ENCODE measurements at places on chromosomes 4 and X.

- DNase-seq = no peak
These were observed 61.9 kb downstream of the TSC22D3 start for GRCh38 chrX:107713543-107714205.

DNA sequence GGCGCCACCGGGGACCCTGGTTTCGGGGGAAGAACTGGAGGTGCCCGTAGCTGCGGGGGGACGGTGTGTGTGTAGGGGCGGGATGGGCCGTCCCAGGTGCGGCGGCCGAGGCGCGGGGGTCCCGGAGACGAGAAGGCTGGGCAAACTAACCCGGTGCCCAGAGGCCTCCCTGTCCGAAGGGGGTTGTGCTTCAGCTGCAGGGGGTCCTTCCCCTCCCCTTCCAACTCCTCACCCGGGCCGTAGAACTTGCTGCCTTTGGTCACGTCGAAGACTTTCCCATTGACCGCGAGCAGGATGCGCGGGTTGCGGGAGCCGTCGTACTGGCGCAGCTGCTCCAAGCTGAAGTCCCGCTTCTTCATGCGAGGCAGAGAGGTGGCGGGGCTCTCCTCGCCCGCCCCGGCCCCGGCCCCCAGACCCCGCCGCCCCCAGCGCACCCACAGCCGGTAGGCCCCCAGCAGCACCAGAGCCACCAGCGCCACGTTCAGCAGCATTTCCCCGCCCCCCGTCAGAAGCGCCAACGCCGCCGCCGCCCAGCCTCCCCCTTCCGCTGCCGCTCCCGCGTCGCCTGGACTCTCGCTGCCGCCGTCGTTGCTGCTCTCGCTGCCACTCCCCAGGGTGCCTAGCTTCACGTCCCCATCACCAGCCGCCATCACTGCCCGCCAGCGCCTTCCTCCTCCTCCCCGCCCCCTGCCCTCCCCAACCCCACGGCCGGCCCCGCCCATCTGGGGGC is at the start of gene PGRMC2:
Gene PGRMC2 (minus strand): TSS at position 673 of the 730 bp plus-strand sequence. CDS start 23 bp downstream, at position 650.
- DNase-seq = no peak

DNA sequence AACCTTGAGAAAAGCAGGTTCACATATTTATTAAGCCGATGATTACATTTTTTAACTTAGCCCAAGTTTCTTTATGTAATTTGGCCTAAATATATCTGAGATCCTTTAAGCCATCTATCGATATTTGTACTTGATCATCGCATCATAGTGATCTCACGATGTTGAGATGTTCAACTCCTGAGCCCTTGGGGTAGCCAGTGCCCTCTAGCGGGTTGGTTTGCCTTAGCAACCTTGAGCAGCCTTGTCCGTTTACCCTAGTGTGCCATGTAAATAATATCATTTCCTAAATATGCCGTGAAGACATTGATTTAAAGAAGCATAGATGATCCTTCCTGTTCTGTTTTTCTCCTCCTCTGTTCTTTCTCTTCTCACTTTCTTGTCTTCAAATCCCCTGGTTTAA is 432.2 kb downstream of the RPA4 start:
- no peak for DNase-seq

GRCh38 chrX:73922856-73923455 is 360.0 kb downstream of the CHIC1 start:
- no peak for DNase-seq

GRCh38 chr4:73021634-73022033 is 47.9 kb downstream of the COX18 start:
- DNase-seq = peak; percentile 24

- no peak for DNase-seq
These were observed 45.8 kb downstream of the TBC1D14 start for GRCh38 chr4:6955261-6955911.

GRCh38 chr4:144633215-144633614 is 12.7 kb upstream of the HHIP start:
- DNase-seq = no peak

DNA sequence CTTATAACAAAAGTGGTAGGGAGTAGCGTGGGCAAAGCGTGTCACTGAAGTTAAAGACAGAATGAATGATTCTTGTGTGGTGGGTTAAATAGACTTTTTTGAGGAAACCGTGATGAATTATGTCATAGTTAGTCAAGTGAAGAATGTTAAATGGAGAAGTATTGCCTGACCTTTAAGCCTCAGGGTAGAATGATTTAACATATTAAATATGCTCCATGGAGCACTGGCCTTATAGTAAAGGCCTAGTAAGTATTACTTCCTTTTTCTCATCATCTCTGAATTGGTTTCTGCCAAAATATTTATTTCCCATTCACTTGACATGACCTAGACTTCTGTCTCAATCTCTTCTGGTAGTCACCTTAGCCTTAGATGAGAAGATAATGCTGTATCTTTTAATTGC is 23.7 kb downstream of the MAGEB1 start:
- no peak for DNase-seq

DNA sequence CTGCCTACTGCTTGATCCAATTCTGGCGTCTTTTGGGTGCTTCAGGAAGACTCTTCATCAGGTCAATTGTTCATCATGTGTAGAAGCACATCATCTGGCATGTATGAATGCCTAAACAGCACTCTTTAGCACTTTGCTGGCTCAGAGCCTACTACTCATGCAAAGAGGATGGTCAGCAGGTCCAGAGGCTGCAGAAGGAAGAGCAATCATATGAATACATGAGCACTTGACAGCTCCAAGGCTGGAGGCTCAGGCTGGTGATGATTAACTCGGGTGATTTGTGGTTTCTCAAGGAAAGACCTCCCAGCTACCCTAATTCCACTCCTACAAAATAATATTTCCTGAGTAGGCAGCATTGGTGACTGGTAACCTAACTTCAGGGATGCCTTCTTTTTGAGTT is 103.8 kb upstream of the CXCL13 start:
- DNase-seq = no peak

DNA sequence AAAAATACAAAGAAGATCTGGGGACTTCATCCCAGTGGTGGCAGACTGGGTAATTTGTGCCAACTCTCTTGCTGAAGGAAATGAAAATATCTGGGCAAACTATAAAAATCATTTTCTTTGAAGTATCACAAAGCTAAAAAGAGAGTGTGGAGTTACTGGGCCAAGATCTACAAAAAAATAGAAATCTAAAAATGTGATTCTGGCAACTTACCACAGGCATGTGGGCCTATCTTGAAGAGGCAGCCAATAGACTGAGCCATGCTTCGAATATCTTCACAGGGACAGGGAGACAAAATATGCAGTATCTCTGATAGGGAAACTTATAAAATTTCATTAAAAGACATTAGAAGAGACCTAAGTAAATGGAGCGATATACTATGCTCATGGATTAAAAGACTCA is 168.8 kb downstream of the RCHY1 start:
- no peak for DNase-seq

DNA sequence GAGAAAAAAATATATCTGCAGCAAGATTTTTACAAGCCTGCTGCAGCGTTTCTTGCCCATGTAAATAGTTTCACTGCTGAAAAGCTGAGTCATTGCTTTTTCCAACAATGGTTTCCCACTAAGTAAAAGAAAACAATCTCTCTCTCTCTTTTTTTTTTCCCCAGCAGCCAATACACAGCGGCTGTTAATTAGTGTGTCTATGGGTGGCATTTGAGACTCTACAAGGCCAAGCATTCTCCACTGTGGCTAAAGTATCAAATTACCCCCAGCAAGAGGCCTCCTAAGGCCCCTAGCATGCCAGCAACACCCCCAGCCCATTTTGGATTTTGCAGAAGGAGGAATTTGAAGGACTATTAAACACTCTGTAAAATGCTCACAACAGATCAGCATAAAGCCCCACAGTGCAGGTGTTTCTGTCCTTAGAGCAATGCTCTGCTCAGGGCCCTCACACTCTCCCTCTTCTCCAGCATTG is 837.4 kb downstream of the TRIML1 start:
- no peak for DNase-seq

DNA sequence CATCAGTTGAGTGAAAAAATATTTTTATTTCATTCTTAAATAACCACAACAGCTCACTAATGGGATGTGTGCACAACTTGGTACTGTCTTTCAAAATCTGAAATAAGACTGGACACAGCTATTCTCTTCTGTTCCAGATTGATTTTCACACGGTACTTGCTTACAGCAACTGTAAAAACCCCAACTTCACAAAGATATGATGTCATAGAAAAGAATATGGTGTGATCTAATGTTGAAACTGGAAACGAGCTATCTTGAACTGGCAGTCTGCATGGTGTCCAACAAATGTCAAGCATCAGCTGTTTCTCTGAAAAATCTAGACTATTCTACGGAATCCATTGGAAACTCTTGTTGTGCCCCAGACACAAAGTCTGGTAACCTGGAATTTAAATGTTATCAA is 14.7 kb downstream of the HELQ start:
- DNase-seq = no peak

- DNase-seq = peak; percentile 7
These were observed 235.4 kb downstream of the GPC3 start for GRCh38 chrX:133749951-133750350.

DNA sequence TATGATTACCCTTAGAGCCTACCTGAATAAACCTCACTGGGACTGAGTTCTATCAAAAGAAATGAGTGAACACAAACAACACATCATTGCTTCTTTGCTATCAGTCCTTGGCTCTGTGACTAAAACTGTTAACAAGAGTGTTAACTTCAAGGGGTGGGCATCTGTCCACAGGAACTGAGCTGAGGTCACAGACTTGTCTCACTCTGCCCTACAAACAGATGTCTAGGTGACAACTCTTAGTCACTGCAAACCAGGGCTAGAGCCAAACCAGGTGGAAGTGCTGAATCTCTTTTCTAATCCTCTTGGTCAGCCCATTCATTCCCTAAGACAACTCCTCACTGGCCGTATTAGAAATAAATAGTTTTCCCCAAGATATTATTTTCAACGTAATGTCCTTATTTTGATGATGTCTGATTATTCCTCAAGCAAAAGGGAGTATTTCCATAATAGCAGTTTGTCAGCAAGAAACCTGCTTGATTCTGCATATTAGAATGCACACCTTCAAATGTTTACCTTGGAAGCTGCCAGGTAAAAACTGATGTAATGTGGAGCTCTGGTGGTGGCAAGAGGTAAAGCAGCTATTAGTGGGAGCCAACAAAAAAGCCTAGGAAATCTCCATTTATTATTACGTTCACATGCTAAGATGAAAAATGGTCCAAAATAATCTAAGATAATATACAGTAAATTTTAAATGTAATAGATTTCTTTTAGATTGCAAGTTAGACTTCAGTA is 4.0 kb downstream of the COL25A1 start:
- DNase-seq = peak; percentile 7

- no peak for DNase-seq
These were observed 394.9 kb upstream of the PABPC5 start for GRCh38 chrX:91039777-91040176.

GRCh38 chr4:122532766-122533165 is 76.2 kb upstream of the IL2 start:
- no peak for DNase-seq

- DNase-seq = no peak
These were observed 711.3 kb upstream of the AMOT start for GRCh38 chrX:113551919-113552318.

DNA sequence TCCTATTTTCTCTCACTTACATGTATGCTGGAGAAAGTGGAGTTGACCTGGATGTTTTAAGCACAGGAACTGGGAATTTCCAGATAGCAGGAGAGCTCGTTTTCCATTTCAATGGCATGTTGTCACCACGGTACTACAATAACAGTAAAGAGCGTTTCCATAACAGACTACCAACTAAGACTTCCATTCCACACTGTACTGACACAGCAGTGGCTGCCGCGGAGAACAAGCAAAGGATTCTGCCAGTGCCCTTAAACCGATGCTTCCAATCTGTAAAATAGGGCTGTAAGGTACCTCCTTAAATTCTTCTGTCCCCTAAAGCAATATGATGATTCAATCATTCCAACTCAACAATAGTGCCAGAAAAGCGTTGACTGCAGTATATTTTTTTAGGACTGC is 143.9 kb downstream of the KLHL13 start:
- no peak for DNase-seq

DNA sequence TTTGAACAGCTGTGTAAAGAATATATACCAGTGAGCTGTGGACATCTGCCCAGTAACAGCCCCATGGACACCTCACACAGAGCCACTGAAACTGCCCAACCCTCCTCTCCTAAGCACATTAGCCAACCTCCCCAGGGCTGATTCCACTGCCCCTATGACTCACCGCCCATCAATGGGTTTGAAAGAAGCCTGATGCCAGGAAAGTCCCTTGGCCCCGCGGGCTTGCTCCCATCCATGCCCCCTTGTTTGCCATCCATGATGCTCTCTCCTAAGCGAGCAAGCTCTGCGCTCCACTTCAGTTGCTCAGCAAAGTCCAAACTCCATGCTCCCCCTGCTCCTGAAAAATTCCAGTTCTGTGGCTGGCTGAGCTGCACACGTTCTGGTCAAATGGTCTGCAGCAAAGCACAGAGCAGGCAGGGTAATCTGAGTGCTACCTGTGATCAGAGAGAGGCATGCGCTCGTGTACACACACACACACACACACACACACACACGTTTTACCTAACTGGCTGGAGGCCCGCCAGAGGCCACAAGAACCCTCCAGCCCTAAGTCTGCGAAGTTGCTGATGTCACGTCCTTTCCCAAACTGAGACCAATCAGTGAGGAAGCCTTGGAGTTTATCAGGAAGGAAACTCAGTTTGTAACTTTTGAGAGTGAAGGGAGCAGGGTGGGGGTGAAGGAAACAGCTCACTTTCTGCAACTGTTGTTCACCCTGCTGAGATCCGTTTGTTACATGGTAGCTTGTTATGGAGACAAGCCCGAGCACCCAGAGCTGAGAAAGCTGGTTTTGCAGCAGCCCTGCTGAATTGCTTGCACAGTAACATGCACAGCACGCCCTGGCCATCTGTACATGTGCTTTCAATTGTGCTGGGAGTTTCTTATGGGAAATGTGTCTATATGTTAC is at the start of gene ASB9:
Gene ASB9 (minus strand): TSS at position 466 of the 904 bp plus-strand sequence. CDS start 209 bp downstream, at position 257.
- peak; percentile 44 for DNase-seq

- DNase-seq = peak; percentile 21
These were observed 490.0 kb downstream of the CENPC start for GRCh38 chr4:67055319-67055718.

DNA sequence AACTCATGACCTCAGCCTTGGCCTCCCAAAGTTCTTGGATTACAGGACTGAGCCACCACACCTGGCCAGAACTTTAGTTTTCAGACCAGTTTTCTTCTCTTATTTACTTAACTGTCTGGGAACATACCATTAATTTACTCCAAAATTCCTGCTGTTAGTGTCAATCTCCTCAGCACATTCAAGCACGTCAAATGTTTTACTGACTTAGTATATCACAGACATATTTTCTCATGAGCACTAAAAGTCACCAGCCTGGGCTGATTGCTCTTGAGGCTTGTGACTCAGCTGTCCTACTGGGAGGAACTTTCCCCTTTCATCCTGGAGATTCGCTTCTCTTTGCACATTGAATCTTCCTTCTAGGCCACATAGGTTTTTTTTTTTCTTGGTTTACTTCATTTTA is 109.6 kb downstream of the PCDH18 start:
- no peak for DNase-seq

All from NCI-H2171 treated with DMSO at 0.1 percent for 48 hours (cell line).